Stimulated activated CD8-positive, alpha-beta memory T cell treated with anti-CD3 and anti-CD28 coated beads, Interleukin-7, amount 100 ng/mL, for 48 hours (primary cell): ENCODE measurements at places on chromosomes 7 and 10.

GRCh38 chr10:22986771-22987542 lies 59.1 kb downstream of the ARMC3 start:
- DNase-seq: no peak

DNA sequence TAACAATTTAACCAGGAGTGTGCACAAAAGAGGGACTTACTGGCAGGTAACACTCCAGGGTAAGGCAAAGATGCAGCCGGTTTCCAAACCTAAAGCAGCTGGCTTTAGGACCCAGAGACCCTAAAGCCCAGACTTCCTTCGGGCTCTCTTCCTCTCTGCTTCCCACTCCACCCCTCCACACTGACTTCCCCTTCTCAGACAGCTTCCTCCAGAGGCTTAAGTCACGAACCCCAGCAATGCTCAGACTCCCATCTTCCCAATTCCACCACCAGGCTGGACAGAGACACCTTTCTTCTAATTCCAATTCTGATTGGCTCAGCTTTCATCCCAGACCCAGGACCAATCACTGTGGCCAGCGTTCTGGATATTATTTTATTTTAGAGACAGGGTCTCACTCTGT lies 24.8 kb downstream of the STYXL1 start:
- DNase-seq: no peak

GRCh38 chr10:33111488-33112051 lies 153.5 kb upstream of the ITGB1 start:
- DNase-seq: no peak

DNA sequence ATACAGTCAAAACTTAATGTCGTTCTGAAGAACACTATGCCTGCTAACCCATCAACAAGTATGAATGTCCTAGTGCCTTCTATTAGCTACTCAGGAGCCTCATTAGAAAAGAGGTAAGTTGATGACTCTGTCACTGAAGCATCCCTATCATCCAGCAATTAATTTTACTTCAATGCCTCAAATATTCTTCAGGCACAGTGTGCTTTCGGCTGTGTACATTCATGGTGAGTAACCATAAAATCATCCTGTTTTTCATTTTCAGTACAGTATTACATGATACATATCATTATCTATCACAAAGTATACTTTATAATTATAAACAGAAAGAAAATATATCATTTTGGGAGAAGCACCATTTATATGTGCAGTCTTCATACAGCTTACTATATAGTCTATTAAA lies 495.5 kb upstream of the ZWINT start:
- no peak for DNase-seq

DNA sequence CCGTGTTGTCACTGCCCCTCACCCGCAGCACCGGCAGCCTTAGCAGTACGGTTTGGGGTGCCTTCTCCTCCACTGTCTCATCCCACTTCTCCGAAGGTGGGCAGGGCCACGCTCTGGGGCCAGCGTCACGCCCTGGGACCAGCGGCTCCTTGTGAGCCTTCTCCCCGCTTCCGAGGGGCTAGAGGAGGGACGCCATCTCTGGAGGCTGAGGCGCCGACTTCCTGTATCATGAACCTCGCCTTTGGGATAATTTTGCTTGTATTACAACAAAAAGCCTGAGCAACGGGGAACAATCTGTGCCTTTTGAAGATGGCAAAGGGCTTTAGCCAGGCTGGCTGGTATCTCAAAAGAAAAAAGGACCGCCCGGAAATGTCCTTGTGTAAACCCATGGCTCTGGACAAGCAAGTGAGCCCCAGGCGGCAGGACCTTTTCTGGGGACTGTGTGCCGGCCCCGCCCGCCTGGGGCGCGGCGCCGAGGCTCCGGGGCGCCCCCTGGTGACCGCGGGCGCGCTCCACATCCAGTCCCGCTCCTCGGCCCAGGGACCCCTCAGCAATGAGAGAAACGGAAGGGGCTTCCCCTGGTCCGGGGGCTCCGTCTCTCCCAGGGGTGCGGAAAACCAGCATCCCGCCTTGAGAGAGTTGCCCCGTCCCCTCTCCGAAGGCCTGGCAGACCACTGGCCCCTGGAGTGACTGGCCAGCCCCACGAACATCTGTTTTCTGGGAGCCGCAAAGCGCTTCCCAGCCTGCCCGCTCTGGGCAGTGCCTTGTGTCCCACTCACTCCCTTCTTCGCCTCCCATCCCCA lies 3.8 kb downstream of the DEPP1 start:
- peak; percentile 37 for DNase-seq

GRCh38 chr10:12568391-12569009 lies 219.2 kb downstream of the CAMK1D start:
- DNase-seq: no peak

DNA sequence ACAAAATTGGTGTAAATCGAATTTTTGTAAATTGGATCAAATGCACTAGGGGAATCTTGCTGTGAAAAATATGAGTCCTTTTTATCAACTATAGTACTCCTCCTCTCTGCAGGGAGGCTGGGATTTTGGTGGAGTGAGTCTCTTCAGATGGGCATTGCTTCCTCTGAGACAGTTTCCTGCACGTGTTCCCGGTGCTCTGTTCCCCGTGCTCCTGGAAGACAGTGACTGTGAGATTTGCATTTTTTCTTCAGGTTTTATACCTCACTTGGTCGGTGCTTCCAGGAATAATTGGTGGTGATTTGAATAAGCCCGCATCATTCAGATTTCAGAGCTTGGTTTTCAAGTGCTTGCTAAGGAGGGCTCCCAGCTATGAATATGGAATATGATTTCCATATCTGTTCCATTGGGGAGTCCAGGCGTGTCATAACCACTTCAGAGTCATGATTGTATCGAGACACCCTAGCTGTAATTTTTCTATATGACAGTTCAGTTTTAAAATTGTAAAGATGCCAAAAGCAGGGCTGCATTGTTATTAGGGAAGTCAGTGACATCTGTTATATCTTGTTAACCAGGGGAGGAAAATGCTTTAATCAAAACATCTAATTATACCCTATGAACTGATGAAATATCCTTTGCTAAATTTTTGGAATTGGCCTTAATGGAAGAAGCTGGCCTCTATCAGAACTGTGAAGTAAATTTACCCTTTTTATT lies 12.3 kb downstream of the AUTS2 start:
- DNase-seq: no peak

DNA sequence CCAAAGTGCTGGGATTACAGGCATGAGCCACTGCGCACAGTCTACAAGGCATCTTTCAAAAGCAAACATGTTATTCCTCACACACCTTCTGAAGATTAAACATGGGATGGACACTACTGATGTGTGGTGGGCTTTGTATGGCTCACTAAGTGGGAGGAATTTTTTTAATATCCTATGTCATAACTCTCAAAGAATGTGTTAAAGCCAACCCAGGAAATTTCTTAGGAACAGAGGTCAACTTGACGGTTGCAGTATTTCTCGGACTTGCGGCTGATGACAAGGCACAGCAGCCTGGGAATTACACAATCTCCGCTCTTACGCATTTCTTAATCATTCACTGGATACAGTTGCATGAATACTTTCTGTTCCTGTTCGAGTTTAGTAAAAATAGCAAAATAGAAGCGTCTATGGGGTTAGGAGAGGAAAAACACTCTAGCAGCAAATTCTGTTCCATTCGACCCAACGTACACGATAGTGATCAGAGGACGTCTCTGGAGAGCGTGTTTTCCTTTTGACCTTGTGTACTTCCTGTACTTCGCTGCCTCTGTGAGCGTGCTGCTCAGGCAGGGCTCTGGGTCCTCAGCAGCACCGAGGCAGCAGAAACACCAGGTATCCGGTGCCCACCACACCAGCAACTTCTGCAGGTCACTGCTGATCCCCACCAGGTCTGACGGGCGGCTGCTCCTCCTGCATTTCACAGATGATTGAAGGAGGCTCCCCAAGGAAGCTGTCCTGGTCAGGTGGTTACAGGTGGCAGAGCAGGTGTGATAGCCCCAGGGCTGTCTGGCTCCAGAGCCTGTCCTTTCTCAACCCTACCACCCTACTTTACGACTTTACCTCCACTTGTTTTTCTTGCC lies 26.4 kb upstream of the SRGN start:
- no peak for DNase-seq

DNA sequence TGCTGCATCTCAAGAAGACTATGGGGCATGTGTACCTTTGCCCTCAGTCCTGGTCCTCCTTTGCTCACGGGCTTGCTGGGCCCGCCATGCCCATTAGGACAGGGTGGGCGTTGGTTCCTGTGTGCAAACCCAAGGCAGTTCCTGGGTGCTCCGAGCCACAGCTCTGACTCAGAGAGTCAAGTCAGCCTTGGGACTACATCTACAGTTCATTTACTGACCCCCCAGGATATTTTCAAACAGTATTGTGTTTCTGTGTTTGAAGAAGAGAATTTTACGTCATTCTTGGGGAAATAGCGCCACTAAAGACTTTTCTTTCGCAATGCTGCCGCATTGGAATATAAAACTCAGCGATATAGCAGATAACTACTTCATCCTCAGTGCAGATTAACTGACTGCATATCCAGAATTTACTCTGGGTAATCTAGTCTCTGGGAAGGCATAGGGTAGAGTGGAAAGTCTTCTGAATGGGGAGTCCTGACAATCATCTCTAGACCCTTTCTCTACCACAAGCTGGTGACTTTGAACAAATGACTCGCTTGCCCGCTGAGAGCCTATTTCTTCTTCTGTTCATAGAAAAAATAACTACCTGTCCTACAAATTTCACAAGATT lies 638.9 kb upstream of the FZD8 start:
- DNase-seq: no peak

DNA sequence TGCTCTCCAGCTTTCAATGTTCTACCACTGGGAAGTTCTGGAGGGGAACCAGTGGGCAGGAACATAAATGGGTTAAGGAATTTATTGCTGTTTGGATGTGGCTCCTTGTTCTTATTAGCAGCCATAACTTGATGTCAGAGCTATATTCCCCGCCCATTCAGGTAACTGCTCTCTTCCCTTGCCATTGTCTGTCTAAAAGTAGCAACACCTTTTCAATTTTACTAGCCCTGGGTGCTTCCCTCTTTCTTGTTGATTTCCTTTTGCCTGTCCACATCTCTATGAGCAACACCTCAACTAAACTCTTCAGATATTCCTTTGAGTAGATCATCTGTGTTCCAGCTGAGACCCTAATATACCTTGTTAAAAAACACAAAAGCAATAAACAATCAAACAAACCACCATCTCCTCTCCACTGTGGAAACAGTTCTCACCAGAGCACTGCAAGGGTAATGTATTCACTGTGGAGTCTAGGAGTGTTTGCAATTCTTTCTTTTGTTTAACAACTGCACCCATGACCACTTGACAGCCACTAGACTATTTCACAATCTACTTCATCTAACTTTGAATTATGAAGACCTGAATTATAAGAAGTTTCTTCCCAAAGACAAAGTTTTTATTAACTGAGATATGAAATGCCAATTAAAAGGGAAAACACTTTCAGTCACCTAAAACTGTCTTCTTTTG lies 436.7 kb downstream of the IPMK start:
- DNase-seq: no peak

GRCh38 chr7:133750287-133750686 lies 376.9 kb upstream of the LRGUK start:
- DNase-seq: no peak

GRCh38 chr10:61937631-61938351 lies 36.3 kb downstream of the ARID5B start:
- DNase-seq: no peak

DNA sequence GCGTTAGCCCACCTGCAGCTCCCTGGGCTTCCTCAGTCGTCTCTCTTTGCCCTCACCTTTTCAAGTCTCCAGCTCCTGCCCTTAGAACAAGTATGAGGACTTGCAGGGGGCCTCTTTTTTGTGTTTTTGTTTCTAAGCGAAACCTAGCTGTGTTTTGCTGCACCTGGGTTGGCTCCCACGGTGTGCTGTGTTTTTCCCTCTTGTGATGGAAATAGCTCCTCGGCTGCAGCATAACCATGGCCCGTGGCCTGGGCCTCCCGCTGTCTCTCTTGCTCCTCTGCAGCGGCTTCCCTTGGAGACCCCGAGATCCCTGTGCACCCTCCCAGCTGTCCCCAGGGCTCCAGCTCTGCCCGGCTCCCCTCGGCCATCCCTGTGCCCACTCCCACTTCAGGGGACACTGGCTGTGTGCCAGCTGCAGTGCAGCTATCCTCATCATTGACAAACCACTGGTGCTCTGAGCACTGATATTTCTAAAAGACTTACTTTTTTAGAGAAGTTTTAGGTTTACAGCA lies 75.6 kb upstream of the TCERG1L start:
- no peak for DNase-seq

GRCh38 chr10:23818484-23818883 lies 379.6 kb downstream of the OTUD1 start:
- no peak for DNase-seq

GRCh38 chr7:108368466-108368865 lies 87.8 kb downstream of the NRCAM start:
- no peak for DNase-seq
